ENCODE measurements at places on chromosomes 12 and 14.

GRCh38 chr12:126069549-126070165 lies 1004.4 kb downstream of the AACS start:
- no peak for DNase-seq

DNA sequence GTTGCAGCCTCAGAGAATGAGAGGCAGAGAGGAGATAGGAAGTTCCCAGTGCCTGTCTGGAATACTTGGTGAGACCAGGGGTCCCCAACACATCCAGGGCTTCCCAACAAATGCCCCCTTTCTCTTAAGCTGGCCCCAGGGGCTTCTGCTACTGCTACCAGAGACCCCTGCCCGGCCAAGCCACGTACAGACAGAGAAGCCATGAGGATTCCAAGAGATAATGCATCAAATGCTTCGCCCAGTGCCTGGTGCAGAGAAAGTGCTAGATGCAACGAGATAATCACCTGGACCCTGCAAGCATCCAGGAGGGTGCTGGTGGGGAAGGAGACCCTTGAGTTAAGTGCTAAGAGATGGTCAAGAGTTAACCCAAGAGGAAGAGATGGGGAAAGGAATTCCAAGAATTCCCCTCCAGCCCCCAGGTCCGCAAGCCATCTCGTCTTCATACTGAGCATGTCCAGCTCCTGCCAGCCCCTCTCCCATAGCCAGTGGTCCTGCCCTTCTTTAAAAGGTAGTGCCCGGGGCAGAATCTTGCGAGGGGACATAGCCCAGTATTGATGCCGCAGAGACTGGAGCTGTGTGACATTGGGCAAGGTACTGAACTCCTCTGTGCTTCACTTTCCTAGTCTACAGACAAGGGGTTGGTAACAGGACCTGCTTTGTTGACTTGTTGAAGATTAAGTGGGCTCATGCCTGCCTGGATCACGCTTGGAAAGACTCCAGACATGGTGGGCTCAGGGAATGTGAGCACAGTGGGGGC lies 103.3 kb downstream of the CALM1 start:
- no peak for DNase-seq

DNA sequence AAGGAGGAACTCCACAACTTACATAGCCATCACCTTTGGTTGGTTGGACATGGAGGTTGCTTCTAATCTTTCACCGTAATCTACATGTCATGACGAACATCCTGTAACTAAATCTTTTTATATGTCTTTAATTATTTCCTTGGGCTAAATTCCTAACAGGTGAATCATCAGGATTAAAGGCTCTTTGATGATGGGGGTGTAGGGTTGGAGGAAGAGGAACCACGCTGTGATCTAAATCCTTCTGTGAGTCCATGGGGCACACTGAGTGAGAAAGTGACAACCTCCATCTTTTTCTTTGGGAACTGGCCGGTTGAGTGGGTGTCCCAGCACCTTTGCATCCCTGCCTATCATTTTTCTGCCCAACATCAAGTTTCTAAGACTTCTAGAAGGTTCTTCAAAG lies 31.1 kb upstream of the MAP1LC3B2 start:
- no peak for DNase-seq

DNA sequence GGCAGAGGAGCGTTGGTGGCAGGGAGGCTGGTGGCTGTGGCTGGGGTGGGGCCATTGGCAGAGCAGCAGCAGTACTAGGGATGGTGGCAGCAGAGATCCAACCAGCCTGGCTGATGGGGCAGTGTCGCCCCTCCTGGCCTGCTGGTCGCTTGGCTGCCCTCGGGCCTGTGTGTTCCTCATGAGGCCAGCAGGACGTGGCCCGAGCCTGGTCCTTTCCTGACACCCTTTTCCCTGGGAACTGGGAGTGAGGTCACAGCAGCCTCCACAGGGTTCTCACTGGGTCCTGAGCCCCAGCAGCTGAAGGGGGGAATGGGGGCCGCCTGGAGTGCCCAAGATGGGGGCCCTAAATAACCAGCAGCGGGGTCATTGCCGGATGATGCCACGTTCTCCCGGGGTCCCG lies 46.1 kb downstream of the KIF26A start:
- no peak for DNase-seq

GRCh38 chr14:55336691-55337090 lies 65.5 kb downstream of the FBXO34 start:
- DNase-seq: no peak

DNA sequence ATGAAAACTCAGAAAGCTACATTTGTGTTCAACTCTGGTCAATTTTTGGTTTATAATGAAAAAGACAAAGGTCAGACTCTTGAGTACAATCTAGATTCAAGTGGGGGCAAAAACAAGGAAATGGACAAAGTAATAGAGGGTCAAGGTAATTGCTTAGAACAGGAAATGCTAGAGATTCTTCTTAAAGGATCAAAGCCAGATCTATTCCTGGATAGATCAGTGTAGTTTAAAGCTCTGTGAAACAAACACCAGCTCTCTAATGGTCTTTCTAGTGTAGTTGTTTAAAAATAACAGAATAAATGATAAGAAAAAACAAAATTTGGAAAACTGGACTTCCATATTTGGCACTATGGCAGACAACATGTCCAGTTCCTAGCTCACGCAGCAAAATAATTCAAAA lies 70.7 kb upstream of the SLC8A3 start:
- no peak for DNase-seq

DNA sequence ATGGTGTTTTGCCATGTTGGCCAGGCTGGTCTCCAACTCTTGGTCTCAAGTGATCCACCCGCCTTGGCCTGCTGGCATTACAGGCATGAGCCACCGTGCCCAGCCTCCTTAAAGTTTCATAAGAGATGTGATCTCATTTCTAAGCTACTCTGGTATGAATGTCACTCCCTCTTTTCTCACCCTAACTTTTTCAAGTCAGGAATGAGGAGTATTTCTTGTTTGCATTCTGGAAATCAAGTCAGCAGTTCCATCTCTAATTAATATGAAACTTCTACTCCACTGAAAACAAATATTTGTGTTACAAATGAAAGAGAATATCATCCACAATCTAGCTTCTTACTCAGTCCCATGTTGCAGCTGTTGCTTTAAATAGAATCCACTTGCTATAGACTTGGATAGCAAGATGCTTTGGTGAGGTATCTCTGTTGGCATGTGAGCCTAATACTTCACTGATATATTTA lies 61.3 kb downstream of the ARF6 start:
- DNase-seq: no peak

GRCh38 chr12:54046809-54047159 lies 6.9 kb upstream of the HOXC4 start:
- no peak for DNase-seq

DNA sequence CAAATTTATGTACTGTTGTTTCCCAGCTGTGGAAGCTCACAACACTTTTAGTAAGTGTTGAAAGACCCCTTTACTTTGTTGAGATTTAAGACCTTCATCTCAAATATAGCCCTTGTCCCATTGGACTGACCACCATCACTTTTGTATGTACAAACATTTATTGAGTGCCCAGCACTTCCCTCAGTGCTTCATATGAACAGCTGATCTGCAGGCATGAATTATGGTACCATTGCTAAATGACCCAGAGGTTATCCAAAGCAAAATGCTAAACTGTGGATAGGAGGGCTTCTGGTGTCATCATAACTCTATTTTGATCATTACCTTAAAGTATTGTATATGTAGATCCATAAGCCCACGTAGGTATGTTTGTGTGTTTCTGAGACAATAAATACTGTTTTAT lies 285.7 kb upstream of the RGS6 start:
- DNase-seq: no peak

DNA sequence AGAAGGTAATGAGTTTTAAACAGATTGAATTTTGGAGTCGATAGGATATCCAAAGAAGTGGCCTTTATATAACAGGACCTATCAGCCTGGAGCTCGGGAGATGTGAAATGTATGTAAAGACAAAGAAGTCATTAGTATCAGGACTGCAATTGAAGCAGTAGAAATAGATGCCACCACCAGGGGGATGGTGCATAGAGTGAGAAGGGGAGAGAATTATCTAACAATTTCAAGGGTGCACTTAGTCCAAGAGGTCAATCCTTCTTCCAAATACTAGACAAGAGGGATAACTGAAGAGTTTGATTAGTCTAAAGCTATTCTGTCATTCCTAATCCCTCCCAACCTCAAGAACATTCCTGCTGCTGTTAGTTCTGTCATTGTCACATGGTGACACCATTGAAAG lies 127.8 kb downstream of the CFAP54 start:
- DNase-seq: no peak

DNA sequence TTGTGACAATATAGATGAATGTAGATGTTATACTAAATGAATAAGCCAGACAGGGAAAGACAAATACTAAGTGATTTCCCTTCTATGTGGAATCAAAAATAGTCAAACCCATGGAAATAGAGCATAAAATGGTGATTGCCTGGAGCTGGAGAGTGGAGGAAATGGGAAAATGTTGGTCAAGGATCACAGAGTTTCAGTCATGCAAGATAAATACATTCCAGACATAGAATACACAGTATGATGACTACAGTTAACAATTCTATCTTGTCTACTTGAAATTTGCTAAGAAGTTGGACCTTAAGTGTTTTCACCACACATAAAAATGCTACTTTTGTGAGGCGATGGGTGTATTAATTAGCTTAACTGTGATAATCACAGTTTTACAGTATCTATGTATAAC lies 1182.7 kb downstream of the AACS start:
- no peak for DNase-seq

DNA sequence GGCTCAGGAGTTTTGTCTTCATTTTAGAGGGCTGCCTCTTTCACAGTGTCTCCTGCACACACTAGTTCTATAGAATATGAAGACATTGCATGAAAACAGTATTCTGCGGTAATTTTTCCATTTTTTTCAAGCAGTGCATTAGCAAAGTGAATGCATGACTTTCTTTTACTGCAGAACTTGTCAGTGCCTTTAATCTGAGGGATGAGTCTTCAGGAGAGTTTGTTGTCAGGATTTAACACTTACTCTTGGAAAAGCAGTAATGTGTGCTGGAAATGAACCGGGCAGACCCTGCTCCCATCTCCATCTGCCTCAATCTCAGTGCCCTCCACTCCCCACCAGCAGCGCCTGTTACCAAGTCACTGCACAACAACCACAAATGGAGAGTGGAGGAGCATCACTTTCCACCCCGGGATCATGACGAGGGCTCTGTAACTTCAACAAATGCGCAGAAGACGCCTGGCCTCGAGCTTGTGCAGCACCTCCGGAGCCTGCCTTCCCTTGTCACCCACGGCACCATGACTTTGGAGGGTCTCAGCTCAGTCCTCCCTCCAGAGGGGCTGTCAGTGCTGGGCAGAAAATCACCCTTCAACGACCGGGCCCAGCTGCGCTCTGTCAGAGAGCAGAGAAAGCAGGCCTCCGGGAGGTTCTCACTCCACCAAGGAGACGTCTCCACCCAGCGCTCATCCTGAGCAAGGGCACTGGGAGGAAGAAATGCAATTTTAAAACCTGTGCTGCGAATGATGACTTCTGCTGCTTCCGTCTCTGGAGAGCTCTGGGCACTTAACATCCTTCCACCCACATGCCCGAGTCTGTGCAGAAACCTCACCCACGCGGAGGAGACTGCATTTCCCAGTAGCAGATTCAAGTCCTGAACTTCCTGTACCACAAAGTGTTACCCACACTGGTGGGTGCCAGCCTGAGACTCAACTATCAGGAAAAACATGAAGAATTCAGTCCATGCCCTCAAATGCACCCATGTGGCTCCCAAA lies 255.7 kb downstream of the ADGRD1 start:
- no peak for DNase-seq

DNA sequence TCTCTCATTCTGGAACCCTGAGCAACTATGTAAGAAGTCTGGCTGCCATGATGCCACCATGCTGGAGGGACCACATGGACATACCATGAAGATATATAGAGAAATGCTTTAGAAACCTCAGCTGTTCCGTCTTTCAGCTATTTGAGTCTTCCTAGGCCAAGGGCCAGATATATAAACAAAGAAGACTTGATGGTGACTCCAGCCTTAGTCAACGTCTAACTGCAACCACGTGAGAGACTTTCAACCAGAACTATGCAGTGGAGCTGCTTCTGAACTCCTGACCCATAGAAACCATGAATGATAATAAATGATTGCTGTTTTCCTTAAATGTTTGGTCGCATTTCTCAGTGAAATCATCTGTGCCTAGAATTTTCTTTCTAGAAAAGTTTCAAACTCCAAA lies 20.0 kb upstream of the KITLG start:
- DNase-seq: no peak

GRCh38 chr14:20412411-20412810 lies 890 bp downstream of the TEP1 start:
- DNase-seq: no peak

- peak; percentile 18 for DNase-seq
Measured at GRCh38 chr12:989751-990660, 1.0 kb upstream of the ERC1 start.

GRCh38 chr12:66140731-66141130 lies 10.2 kb upstream of the LLPH start:
- no peak for DNase-seq

- no peak for DNase-seq
Measured at GRCh38 chr12:12398026-12398859, 41.4 kb downstream of the BORCS5 start.

DNA sequence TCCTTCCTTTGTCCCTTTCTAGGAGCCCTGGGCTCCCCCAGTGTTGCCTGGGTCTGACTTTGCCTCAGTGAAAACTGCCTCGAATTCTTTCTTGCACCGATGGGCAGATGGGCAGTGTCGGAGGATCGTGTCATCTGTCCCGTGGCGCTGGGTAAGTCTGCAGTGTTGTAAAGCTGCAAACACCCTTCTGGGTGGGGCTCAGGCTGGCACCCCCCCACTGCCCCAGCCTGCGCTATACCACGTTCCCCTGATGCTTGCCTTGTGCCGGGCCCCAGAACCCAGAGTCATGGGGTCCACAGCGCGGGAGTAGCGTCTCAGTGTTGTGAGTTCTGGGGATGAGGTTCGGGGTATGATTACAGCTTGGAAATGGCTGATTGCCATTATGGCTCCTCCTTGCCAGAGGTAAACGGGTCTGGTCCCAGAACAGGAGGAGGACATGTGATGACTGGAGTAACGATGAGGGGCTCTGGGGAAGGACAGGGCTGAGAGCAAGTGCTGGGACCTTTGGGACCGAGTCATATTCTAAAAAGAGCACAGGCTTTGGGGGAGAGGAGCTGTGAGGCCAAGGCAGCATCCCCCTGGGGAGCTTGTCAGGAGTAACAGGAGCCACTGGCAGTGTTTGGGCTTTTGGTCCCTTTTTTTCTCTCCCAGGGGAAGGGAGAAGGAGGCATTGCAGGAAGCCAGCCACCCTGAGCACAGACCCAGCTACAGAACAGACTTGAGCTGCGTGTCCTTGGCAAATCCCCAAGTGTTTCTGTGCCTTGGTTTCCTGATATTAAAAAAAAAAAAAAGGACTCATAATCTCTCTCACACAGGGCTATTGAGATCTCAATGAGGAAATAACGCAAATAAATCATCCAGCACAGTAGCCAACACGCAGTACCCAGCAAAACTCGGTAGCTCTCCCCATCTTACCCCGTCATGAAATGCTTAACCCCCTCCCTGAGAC lies 4.3 kb downstream of the RTL1 start:
- DNase-seq: no peak

GRCh38 chr12:48352157-48352760 lies 1.5 kb upstream of the ZNF641 start:
- no peak for DNase-seq
